Natural killer cell (primary cell): ENCODE measurements at places on chromosomes 12 and 14. TPM values are rescaled to one million over a fixed set of nuclear protein-coding genes. Genes with fewer than 3 reads are reported as not detected.
A peak's percentile ranks its signal among the peaks of the same experiment; 100 is the strongest.

GRCh38 chr14:75515629-75515996 lies 6.7 kb upstream of the BATF start:
- H3K4me1 ChIP-seq, result peaks cover 28% of the 10 kb centered on the region
- peak overlapping the region; percentile 77 for H3K27ac ChIP-seq
- peak overlapping the region; percentile 34 for H3K4me3 ChIP-seq
- no peak for DNase-seq
- no peaks in the 10 kb centered on the region for H3K27me3 ChIP-seq

GRCh38 chr12:42446761-42447160 lies 120.8 kb downstream of the PPHLN1 start:
- peaks cover 31% of the 10 kb centered on the region for H3K36me3 ChIP-seq
- no peak overlapping the region for H3K4me3 ChIP-seq
- no peaks in the 10 kb centered on the region for H3K27me3 ChIP-seq
- no peaks in the 10 kb centered on the region for H3K4me1 ChIP-seq

GRCh38 chr14:64755781-64756221 lies 51.6 kb downstream of the PLEKHG3 start:
- peaks cover 71% of the 10 kb centered on the region for H3K4me1 ChIP-seq
- peak overlapping the region; percentile 57 for H3K27ac ChIP-seq
- H3K27me3 ChIP-seq, result no peaks in the 10 kb centered on the region

- peak overlapping the region; percentile 87 for H3K4me3 ChIP-seq
- DNase-seq, result peak; percentile 72
- H3K4me1 ChIP-seq, result peaks cover 23% of the 10 kb centered on the region
- H3K36me3 ChIP-seq, result no peaks in the 10 kb centered on the region
Measured at GRCh38 chr12:57127101-57127725, 1.1 kb upstream of the LRP1 start.

GRCh38 chr14:88129306-88130056 lies 124.5 kb downstream of the GPR65 start:
- H3K27ac ChIP-seq, result peak overlapping the region; percentile 10
- H3K4me3 ChIP-seq, result no peak overlapping the region
- no peaks in the 10 kb centered on the region for H3K27me3 ChIP-seq
- H3K36me3 ChIP-seq, result no peaks in the 10 kb centered on the region

DNA sequence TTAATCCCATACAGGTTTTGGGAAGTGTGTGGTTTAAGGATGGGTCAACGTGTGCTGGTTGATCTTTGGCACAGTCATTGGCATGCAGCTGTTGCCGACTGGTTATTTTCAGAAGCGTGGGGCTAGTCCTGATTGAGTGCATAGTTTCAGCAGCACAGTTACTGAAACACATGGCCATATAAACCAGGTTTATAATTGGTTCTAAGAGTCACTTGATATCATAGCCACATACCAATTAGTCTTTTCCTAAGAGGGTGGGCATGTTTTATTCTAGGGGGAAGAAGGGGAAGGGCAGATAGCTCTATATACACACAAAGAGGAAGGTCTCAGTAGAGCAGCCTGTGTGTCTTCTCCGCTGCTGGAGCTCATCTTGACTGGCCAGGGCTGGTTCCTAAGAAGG lies 11.0 kb upstream of the RPS6KL1 start:
- H3K27me3 ChIP-seq, result no peaks in the 10 kb centered on the region
- no peak for DNase-seq
- H3K36me3 ChIP-seq, result no peaks in the 10 kb centered on the region
- no peak overlapping the region for H3K4me3 ChIP-seq
- no peak overlapping the region for H3K27ac ChIP-seq

The TESPA1 gene
- total RNA-seq, result 53.5 TPM

The IL26 gene
- not detected for total RNA-seq
